ENCODE measurements at places on chromosomes 4 and X. TPM values are rescaled to one million over a fixed set of nuclear protein-coding genes. Genes with fewer than 3 reads are reported as not detected.

The CEP135 gene
- polyA plus RNA-seq: 6.7 TPM

The NDST3 gene
- 4.0 TPM for polyA plus RNA-seq

The KDR gene
- not detected for polyA plus RNA-seq

The AMER1 gene
- polyA plus RNA-seq: 3.1 TPM

The P2RY8 gene
- not detected for polyA plus RNA-seq
